Gastroesophageal sphincter (tissue), 4 donors: ENCODE measurements at places on chromosomes 3 and 15. TPM values are rescaled to one million over a fixed set of nuclear protein-coding genes. Genes with fewer than 3 reads are reported as not detected.

The COL6A5 gene
- total RNA-seq, result not detected

The ADGRG7 gene
- total RNA-seq, result 0.13 TPM

The CDC25A gene
- total RNA-seq, result 1.7 TPM

The CYP1A1 gene
- total RNA-seq, result not detected

The IGDCC3 gene
- not detected for total RNA-seq

The PIF1 gene
- 2.2 TPM for total RNA-seq

The SLCO2A1 gene
- 11.8 TPM for total RNA-seq

The LDHAL6B gene
- total RNA-seq, result not detected

The RTP4 gene
- total RNA-seq, result 3.0 TPM

The KCTD6 gene
- total RNA-seq, result 17.8 TPM

The CLDN18 gene
- total RNA-seq, result not detected

The NPHP3 gene
- 40.7 TPM for total RNA-seq

The MASP1 gene
- total RNA-seq, result 5.2 TPM

The COMMD4 gene
- total RNA-seq, result 46.1 TPM

The TMCO5A gene
- not detected for total RNA-seq

The FYCO1 gene
- 66.8 TPM for total RNA-seq

The COLQ gene
- 2.0 TPM for total RNA-seq

The ACP3 gene
- total RNA-seq, result 3.5 TPM

The POLQ gene
- 0.16 TPM for total RNA-seq

The CLDN1 gene
- total RNA-seq, result 5.3 TPM

The KLHL6 gene
- total RNA-seq, result 0.62 TPM

The APEH gene
- total RNA-seq, result 66.5 TPM
